Kidney (tissue), 22 donors: ENCODE measurements at places on chromosomes 1 and 21. TPM values are rescaled to one million over a fixed set of nuclear protein-coding genes. Genes with fewer than 3 reads are reported as not detected.
A peak's percentile ranks its signal among the peaks of the same experiment; 100 is the strongest.

FCRL5 gene
- 10.3 TPM for total RNA-seq

CELA3A gene
- total RNA-seq = not detected

HAPLN2 gene
- 1.9 TPM for total RNA-seq

AMY2B gene
- total RNA-seq = 31.1 TPM

GRCh38 chr1:108865316-108865910, 8.5 kb upstream of the AKNAD1 start:
- DNase-seq = no peak

DNA sequence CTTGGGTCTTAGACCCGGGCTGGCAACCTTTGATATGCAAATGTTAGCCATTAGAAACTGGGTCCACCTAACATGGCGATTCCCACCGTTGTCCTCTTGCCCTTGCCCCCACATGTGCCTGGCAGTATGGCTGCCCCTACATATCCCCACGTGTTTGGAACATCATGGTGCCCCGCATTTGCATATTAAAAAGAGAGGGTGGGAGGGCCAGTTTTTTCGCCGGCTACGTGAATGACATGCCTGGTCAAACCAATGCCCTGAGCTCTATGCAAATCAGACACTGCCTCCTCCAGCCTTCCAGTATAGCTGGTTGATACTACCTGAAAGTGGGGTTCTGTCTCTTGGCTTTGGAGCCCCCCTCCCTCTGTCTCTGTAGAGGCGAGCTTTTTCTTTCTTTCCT, 133.0 kb downstream of the CDC42BPA start:
- DNase-seq = no peak

DNA sequence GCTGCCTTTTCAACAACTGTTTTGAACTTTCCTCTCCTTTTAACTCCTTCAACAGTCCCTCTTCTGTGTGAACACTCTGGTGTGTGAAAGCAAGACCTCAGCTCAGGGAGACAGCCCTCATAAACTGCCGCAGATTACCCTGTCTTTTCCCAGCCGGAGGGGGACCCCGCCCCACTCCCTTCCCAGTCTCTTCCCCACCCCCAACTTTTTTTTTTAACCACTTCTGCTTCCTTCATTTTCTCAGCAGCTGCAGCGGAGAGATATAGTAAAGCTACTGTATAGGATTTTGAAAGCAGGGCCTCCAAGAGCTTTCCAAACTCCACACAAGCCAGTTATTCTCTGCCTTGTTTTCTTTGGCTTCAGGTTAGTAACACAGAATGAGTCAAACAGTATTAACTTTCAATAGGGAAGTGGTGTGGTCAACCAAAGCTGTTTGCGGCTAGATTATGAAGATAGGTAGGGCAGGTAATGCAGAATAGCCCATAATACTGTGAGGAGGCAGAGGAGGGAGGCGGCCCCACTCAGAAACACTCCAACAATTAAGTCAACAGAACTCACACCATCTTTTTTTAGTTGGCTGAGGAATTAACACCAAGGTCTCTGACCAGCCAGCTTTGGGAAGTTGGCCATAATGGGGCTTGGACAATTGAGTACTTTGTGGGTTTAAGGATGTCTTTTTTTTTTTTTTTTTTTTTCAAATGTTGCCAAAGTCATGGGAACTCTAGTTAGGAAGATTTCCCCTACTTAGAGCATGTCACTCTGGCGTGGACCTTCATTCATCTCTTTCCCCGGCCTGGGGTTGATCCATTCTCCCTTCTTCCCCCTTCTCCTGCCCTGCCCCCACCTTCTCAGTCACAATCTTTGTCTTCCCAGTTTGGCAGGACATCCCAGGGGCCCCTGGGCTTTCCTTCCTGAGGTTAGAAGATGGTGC, 177.0 kb downstream of the CLIC6 start:
- DNase-seq = no peak

DNA sequence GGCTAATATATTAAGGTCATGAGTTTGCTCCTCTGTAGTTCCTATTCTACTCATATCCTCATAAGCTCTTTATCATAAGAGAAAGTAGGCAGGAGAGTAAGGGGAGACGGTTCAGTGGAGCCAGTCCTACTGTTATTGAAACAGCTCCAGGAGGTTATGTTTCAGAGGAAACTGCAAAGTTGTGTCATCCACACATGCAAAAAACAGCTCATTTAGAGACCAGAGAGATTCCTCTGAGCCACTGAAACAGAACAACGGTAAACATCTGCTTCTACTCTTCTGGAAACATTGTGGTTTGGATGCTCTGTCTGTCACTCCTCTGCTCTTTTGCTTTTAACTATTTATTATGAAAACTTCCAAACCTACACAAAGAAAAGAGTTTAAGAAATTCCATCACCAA, 66.3 kb upstream of the PPP2R5A start:
- no peak for DNase-seq

- no peak for DNase-seq
These were observed 27.2 kb downstream of the SYT6 start for GRCh38 chr1:114126261-114127095.

DNA sequence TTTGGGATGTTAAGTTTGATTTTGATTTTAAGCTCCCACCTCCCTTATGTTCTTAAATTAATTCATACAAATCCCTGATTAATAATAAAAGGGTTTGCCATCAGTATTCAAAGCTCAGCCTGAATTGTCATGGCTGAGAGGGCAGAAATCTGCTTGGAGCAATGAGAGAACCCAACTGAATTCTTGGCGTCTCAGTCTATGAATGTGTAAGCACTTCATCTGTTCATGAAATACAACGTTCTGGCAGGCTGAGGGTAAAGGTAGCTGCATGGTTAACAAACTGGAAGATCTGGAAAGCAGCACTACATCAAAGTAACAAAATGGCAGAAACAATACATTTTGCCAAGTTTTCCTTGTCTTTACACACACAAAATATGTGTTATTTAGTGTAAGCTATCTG, 95.3 kb downstream of the ACBD6 start:
- DNase-seq = peak; percentile 24

DNA sequence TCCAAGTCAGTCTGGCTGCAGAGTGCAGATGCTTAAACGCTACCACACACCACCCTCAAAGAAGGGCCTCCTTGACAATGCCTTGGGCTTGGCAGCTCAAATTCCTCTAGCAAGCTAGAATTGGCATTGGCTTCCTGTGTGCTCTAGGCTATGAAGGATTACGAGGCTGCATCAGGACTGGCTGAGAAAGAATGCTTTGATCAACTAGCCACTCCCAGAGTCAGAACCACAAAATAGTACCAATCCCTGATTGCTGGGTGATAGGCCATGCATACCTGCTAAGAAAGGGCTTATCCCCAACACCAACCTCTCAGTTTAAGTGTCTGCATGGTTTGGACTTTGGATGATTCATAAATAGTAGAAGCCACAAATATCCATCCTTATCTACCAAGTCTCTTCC, 504.9 kb downstream of the OMA1 start:
- no peak for DNase-seq

DNA sequence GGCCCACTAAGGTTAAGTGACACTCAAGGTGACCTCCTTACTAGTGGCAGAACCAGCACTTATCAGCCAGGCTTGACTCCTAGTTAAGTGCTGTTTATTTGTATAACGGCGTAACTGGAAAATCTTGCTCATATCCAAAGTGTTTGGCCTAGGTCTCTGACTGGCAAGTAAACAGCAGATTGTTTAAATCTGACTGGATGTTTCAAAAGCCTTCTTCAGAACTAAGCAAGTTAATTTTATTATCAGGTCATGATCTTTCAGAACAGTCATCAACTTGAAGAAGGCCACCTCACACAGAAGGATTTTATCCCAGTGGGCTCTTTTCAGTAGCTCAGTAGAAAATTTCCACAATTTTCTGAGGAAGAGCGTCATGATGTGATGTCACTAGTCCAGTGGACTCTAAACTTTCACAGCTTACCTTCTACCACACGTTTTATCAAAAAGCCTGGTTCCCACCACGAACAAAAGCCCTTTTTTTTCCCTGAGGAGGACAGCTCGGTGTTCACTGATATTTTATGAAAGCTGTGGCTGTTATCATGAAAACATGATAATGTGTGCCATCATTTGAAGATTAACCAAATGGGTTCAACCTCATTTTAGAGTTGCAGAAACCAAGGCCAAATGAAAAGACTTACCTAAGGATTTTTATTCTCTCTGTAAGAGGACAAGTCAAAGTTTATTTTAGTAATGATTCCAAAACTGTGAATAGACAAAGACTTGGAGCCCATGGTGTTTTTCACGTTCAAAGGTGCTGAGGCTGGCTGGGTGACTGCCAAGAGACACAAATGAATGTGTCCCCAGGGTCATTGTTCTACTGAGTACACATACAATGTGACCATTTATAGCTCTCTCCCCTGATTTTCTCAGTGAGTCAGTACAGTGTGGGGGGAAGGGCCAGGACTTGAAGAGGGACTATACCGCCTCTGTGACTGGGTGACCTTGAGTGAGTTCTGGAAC, 9.1 kb downstream of the SGIP1 start:
- DNase-seq = peak; percentile 82

GRCh38 chr1:97911266-97912215, 9.3 kb downstream of the DPYD start:
- DNase-seq = no peak
